ENCODE measurements at places on chromosomes 3 and 15.

DNA sequence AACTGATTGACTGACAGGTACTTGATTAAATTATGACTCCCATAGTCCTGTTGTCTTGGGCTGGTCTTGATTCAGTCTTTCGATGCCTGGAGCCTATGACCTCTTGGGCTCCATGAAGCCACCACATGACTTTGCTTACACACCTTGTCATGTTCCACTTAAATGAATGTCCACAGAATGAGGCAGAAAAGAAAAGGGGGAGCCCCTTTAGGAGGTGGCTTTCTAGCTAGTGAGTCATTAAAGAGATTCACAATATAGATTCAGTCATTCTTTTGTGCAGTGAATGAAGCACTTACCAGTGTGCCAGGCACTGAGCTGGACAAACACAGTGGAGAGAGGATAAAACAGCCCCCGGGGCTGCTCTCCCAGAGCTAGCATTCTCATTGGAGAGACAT, 17.1 kb downstream of the VIPR1 start:
- DNase-seq, result no peak

DNA sequence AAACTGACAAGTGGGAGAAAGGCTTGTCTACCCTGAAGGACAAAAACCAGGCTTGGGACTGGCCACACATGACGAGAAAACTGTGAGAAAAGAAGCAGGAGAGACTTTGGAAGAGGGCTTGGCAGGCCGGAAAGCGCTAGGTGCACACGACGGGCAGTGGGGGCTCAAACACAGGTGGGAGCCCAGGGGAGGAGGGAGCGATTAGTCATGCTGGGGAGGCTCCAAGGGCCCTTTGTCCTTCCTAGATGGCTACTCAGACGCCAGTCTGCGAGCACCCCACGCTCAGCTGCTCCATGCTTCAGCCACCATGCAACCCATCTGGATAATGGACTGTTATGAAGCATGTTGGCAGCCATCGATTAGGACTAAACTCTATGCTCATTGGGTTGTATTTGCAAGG, 17.1 kb downstream of the LIPC start:
- no peak for DNase-seq

GRCh38 chr3:88152841-88153240, 3.1 kb downstream of the C3orf38 start:
- no peak for DNase-seq

DNA sequence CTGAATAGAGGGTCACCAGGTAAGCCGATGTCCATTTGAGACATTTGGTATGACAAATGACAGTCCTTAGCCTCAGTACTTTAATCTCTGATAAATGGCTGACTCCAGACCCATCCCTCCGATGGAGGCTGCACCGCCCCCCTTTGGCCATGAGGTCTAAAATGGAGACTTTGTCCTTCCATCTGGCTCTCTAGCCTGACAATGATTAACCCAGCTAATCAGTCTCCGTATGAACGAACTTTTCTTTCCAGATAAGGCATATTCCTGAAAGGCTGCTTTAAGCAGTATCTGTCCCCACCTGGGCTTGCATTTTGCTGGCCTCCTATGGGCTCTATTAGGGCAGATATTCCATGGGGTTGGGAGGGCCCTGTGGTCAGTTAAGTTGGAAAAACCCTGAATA, 10.8 kb upstream of the MYZAP start:
- DNase-seq, result no peak

DNA sequence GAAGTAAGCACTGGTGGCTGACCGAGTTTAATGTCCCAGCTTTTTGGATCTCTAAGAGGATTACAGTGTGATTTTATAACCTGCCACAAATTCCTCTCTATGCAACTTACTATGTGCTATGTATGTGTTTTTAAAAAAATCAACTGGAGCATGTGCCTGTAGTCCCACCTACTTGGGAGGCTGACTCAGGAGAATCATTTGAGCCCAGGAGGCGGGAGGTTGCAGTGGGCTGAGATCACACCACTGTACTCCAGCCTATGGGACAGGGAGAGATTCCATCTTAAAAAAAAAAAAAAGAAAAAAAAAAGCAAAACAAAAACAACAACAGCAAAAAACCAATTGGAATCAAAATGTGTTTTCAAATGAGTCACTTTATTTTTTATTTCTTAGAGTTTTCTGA, 29.6 kb downstream of the DUT start:
- no peak for DNase-seq

GRCh38 chr3:72560846-72561675, 287.2 kb downstream of the SHQ1 start:
- no peak for DNase-seq

GRCh38 chr3:61627768-61628185, 66.4 kb downstream of the PTPRG start:
- no peak for DNase-seq

- DNase-seq, result no peak
These were observed 3.6 kb downstream of the PRICKLE2 start for GRCh38 chr3:64221571-64222257.

GRCh38 chr15:51982013-51982769, 10.6 kb upstream of the LEO1 start:
- no peak for DNase-seq

DNA sequence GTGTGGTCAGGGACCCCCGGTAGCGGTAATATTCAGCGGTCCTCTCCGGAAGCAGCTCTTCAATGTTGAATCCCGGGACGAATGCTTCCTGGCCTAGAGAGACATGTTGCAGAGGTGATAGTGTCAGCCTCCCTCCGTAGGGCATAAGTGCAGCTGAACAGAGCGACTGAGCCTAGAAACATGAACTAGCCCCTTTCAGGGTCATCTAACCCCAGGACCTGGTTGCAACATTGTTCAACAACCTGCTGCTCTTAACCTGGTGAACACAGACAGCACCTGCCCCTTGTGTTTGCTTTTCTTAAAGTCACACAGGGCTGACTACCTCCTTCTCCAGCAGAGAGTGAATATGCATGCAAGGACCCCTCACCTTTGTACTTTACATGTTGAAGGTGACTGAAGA, 41.3 kb downstream of the CA12 start:
- DNase-seq, result no peak

GRCh38 chr15:39934397-39935071, 619 bp downstream of the EIF2AK4 start:
- DNase-seq, result no peak

GRCh38 chr3:168884353-168884903, 779.1 kb downstream of the MECOM start:
- DNase-seq, result no peak

DNA sequence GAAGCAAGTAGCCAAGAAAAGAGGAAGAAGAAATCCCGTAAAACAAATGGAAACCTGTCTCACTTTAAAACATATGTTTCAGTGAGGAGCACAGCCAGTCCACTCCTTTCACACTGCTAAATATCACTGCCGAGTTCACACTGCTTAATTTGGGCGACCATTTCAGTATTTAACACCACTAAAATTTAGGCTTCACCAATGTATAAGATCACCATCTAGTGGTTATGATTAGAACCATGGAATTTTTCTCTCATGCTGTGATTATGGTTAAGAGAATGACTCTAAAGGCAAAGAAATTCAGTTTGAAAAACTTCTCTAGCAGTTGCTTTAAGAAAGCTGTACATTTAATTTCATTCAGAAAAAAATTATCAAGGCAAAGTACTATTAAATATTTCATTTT, 16.6 kb downstream of the SLC4A7 start:
- no peak for DNase-seq

GRCh38 chr3:124652009-124652408, 78.2 kb upstream of the UMPS start:
- no peak for DNase-seq

GRCh38 chr15:68281008-68281407, 3.5 kb downstream of the FEM1B start:
- DNase-seq, result no peak

DNA sequence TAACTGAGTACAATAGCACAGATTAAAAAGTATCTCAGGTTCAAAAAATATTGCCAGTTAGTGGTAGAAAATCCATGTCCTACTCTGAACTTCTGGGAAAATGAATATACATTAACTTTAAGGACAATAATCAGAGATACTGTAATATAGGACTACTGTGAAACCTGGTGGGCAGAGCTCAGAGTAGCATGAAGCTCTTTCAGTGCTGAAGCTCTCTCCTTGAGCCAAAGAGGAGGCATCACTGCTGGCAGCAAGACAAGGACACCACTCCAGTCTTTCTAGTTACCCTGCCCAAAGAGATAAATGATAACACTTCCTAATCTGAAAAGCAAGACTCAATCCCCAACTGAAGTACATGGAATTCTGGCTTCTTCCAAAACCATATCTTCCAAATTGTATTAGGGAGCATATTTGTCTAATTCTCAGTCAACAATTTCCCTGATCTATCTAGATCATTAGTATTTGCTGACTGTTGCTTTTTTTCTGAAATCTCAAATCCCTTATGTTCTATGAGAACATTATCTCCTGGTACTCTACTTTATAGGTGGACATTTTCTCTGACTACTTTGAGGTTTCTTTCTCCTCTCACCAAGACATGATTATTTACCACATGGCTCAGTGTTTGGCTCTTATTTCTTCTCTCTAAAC, 55.9 kb downstream of the CLDN1 start:
- no peak for DNase-seq

GRCh38 chr3:69085168-69085832, 563 bp downstream of the ARL6IP5 start:
- no peak for DNase-seq

- no peak for DNase-seq
These were observed 165.7 kb downstream of the MAGI1 start for GRCh38 chr3:65873028-65873427.

DNA sequence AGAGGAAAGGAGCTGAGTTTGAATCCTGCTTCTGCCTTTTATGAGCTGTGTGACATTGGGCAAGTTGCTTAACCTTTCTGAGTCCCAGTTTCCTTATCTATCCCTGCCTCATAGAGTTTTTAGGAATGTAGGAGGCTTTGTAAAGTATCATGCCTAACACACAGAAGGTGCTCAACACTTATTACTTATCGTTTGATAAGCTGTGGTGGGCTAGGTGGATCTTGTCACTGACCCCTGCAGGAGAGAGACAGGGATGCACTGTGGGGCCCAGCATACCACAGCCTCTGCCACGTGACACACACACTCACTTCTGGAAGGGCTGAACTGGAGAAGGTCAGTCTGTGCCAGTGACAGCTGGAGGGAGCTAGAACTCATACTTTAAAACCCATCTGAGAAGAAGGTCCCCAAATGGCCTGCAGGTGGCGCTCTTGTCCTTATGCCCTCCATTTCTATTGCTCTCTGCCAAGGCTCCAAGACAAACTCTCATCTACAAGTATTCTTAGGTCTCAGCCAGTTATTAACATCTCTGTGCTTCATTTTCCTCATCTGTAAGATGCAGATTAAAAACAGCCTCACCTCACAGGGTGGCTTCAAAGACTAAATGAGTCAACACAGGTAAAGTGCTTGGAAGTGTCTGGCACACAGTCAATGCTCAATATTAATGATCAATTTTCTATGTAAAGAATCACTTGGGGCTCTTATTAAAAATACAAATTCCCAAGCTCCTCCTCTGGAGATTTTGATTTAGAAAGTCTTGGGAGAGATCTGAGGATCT, 57.5 kb upstream of the HACD2 start:
- no peak for DNase-seq

DNA sequence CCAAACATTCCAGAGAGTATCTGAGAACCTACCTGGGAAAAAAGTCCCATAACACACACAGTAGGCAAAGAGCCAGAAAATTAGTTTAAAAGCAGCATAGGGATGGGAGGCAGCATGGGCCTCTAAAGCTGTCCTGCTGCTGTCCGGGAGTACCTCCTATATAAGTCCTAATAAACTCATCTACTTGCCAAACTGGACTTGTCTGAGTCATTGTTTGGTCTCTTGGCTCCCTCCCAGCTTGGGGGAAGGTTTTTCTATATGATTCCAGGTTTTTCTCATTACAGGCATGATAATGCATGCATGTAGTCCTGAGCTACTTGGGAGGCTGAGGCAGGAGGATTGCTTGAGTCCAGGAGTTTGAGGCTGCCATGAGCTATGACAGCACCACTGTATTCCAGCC, 17.5 kb upstream of the HACD2 start:
- no peak for DNase-seq

GRCh38 chr3:46995901-46996562, 16.6 kb downstream of the NBEAL2 start:
- DNase-seq, result no peak

DNA sequence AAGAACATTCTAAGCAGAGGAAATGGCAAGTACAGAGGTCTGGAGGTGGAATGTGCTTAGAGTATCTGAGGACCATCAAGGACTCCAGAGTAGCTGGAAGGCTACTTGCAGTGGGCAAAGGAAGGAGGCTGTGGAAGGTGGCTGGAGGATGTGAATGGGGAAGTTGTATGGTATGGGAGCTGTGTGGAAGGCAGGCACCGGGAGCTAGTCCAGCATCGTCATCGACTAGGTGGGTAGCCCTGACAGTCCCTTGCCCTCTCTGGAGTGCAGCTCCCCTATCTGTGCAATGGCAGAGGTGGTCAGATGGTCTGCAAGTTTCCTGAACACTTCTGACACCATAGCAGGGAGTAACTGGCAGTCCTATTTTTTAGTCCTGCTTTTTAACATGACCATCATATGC, 19.3 kb downstream of the CCDC13 start:
- DNase-seq, result no peak

DNA sequence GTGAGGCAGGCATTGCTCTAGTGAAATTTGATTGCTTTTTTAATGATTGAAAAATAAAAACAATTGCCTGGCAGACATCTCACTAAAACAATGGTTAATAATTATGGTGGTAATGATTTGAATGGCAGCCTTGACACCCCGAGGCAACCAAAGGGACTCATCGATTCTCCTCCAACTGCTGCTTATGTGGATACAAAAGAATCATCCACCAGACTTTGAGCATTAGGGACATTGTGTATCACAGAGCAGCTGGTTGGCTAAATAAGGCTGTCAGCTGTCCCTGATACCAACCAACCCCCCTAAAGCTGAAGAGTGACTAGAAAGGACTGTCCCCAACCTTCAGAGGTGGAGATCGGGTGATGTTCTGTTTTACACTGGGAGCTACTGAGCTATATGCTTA, 1.7 kb upstream of the CD47 start:
- DNase-seq, result no peak

DNA sequence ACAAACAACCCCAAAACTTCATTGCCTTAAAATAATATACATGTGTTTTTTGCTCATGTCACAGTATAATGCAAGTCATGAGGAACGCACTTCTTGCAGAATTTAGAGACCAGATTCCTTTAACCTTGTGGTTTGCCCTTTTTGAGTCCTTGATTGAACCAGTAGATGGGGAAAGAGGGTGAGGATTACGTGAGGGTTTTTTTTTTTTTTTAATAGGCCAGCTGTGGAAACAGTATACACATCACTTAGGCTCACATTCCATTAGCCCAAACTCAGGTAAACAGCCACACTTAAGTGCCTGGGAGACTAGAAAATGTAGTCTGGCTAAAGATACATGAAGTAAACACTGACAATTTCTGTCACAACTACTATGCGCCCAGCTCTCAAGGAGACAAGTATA, 114.9 kb upstream of the MLF1 start:
- DNase-seq, result no peak

- no peak for DNase-seq
These were observed 46.2 kb downstream of the PTH1R start for GRCh38 chr3:46923559-46924350.

- no peak for DNase-seq
These were observed 55.5 kb upstream of the SLCO2A1 start for GRCh38 chr3:134085034-134085775.

All from activated T-helper 9 cell treated with anti-CD3 and anti-CD28 coated beads, Interleukin-2, amount 50 U/mL, for 16 hours (primary cell).